ENCODE measurements at places on chromosomes 3 and 15.
A peak's percentile ranks its signal among the peaks of the same experiment; 100 is the strongest.

DNA sequence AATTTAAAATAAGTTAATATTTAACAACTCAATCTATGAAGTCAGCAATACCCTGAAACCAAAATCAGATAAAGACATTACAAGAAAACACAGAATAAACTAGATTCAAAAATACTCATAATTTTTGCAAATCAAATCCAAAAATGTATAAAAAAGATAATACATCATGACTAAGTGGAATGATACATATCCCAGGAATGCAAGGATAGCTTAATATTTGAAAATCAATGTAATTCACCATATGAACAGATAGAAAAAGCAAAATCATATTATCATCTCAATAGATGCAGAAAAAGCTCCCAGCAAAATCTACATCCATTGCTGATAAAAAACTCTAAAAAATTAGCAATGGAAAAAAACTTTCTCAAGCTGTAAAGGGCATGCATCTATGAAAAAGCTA lies 70.5 kb downstream of the SETMAR start:
- DNase-seq = no peak

- DNase-seq = peak; percentile 16
Observed at GRCh38 chr3:196609343-196609775, 30.1 kb upstream of the NRROS start.

GRCh38 chr3:90015688-90016356 lies 908.4 kb downstream of the EPHA3 start:
- no peak for DNase-seq

GRCh38 chr3:18007980-18008379 lies 265.5 kb upstream of the TBC1D5 start:
- peak; percentile 30 for DNase-seq

GRCh38 chr15:67521029-67521782 lies at the start of gene C15orf61:
Gene C15orf61 (plus strand): TSS chr15:67521131. CDS start chr15:67521249, 118 bp downstream.
- DNase-seq = peak; percentile 59

- DNase-seq = no peak
Observed at GRCh38 chr3:82240322-82240721, 478.9 kb upstream of the GBE1 start.

- DNase-seq = peak; percentile 43
Observed at GRCh38 chr15:59691194-59691805, 2.2 kb upstream of the BNIP2 start.

GRCh38 chr3:28386049-28386448 lies 37.4 kb upstream of the AZI2 start:
- no peak for DNase-seq

- DNase-seq = peak; percentile 39
Observed at GRCh38 chr3:64530434-64531049, 157.3 kb downstream of the ADAMTS9 start.

GRCh38 chr3:194029846-194030245 lies 106.1 kb upstream of the HES1 start:
- DNase-seq = no peak

- DNase-seq = peak; percentile 70
Observed at GRCh38 chr15:31236184-31237042, 90.2 kb upstream of the KLF13 start.

GRCh38 chr3:43255662-43256061 lies 30.7 kb upstream of the SNRK start:
- no peak for DNase-seq

DNA sequence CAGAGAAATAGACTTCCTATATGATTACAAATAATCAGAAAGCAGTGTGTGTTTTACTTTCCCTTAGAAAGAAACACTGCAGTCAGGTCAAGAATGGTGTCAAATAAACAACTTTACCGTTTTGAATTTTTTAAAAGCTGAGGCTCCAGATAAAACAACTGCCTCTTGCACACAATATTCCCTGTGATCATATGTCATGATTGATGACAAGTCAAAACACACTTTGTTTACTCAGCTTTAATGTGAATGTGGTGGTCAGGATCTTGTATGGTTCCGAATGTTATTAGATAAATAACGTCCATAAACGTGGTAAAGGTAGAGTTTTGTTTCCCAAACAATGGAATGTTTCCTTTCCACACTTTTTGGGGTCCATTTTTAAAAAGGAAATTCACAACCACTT lies 428.4 kb upstream of the MDFIC2 start:
- DNase-seq = no peak

- no peak for DNase-seq
Observed at GRCh38 chr15:63491116-63491827, 13.1 kb upstream of the USP3 start.

- DNase-seq = no peak
Observed at GRCh38 chr15:98546329-98546728, 102.0 kb upstream of the IGF1R start.

GRCh38 chr15:79027532-79028410 lies 62.8 kb downstream of the RASGRF1 start:
- no peak for DNase-seq

- no peak for DNase-seq
Observed at GRCh38 chr3:151460228-151460627, 633 bp downstream of the IGSF10 start.

GRCh38 chr15:72592097-72592496 lies 62.4 kb upstream of the GOLGA6B start:
- no peak for DNase-seq

GRCh38 chr3:184486614-184487013 lies 75.0 kb upstream of the EPHB3 start:
- DNase-seq = no peak

DNA sequence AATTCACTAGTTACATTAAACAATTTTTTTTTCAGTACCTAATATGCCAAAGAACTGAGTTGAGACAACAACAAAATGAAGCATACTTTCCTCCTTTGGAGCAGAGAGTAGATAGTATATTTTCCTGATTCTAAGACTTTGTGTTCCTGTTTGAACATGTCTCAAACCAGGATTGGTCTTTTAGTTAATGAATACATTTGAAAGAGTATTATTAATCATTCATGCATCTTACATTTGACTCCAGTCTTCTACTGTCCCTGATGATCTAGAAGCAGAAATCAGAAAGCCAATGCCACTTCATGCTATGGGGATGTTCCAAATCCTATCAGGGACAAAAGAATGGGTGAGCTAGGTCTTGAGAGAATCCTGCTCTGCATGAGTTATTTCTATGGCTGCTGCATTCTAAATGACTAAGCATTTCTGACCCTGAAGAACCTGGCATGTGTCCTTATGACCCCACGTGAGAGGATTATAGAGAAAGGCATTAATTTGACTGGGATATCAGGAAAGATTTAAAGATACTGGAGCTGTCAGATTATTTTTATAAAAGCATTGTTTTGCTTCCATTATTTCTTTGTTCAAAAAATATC lies 32.9 kb upstream of the MBNL1 start:
- DNase-seq = peak; percentile 50

DNA sequence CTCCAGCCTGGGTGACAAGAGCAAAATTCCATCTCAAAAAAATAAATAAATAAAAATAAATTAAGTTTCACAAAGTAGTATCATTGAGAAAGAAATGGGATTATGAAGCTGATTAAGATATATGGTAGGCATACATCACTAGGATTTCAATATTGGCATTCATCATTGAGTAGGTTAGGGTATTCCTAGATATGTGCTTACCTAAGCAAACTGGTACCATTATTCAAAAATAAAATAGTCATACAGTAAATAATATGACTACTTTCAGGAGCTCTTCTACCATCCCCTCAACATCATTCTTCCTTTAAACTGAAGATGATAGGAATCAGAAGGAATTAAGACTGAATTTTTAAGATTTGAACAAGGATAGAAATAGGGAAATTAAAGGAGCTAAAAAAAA lies 66.6 kb downstream of the FRMD5 start:
- DNase-seq = no peak

- DNase-seq = no peak
Observed at GRCh38 chr15:81315452-81316175, 8.3 kb downstream of the STARD5 start.

GRCh38 chr3:196994056-196994455 lies 25.4 kb upstream of the PIGZ start:
- DNase-seq = no peak

- no peak for DNase-seq
Observed at GRCh38 chr3:95387242-95388021, 1324.6 kb downstream of the NSUN3 start.

- peak; percentile 25 for DNase-seq
Observed at GRCh38 chr3:120093119-120093910, 932 bp downstream of the GSK3B start.

GRCh38 chr15:53555226-53555625 lies 204.2 kb downstream of the WDR72 start:
- no peak for DNase-seq

- DNase-seq = no peak
Observed at GRCh38 chr15:44584162-44584749, 47.3 kb downstream of the EIF3J start.

GRCh38 chr3:190345027-190345821 lies 23.0 kb upstream of the CLDN1 start:
- DNase-seq = peak; percentile 99

DNA sequence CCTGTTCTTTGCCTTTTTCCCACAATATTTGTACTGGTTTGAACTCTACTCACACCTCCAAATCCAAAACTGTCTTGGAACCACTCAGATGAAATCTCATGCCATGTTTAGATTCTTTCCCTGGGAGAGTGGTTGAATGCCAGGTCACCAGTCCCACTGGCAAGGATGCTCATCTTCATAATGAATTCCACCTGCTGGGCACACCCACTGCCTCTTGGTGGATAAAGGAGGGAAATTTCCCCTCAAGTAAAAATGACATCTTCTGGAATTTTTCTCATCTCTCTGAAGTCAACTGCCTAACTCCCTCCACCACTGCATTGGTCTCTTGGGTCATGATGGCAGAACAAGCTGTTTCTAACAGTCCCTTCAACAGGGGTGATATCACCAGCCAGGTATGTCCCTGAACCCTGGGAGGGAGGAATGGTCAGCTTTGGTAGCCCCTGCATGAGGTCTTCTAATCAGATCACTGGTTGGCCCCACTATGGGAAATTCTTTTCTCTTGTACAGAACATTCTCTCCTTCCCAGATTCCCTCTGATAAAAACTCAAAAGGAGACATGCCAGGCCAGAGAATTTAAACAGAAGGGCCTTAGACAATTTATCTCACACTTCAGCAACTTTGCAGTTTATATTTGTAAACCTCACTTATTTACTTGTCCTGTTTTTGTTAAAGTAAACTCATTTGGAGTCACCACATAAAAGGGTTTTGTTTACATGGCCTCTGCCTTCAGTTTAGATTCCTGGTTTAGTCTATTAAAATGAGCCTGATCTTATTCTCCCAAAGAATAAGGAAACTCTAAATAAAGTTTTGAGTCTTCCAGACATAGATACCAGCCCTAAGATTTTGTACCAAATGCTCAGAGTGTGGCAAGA lies 143.4 kb downstream of the WNT5A start:
- DNase-seq = peak; percentile 33

GRCh38 chr3:153614563-153614962 lies 452.5 kb downstream of the RAP2B start:
- peak; percentile 8 for DNase-seq

- DNase-seq = no peak
Observed at GRCh38 chr3:26350853-26351252, 271.7 kb upstream of the LRRC3B start.

GRCh38 chr3:177973241-177973840 lies 562.9 kb upstream of the KCNMB2 start:
- DNase-seq = peak; percentile 38

- peak; percentile 100 for DNase-seq
Observed at GRCh38 chr3:8443829-8444791, 57.5 kb upstream of the LMCD1 start.

DNA sequence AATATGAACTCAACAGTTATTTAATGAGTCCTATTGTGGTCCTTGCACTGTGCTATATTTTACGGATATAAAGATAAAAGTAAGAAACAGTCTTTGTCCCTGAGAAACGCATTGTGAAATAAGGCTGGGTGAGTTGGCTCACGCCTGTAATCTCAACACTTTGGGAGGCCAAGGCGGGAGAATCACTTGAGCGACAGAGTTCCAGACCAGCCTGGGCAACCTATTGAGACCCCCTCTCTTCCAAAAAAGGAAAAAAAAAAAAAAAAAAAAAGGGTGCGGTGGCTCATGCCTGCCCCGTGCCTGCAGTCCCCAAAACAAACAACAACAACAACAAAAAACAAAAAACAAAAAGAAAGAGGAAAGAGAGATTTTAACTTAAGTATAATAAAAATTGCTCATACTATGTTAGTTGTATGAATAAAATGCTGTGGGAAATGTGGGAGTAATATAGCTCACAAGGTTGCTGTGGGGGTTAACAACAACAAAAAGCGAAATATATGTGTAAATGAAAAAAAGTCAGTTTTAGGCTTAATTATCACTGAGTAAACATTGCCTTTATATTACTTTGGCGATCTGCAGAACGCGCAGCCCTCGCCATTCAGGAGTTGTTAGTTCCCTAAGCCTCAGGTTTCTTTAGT lies 461 bp upstream of the FNDC3B start:
- no peak for DNase-seq

DNA sequence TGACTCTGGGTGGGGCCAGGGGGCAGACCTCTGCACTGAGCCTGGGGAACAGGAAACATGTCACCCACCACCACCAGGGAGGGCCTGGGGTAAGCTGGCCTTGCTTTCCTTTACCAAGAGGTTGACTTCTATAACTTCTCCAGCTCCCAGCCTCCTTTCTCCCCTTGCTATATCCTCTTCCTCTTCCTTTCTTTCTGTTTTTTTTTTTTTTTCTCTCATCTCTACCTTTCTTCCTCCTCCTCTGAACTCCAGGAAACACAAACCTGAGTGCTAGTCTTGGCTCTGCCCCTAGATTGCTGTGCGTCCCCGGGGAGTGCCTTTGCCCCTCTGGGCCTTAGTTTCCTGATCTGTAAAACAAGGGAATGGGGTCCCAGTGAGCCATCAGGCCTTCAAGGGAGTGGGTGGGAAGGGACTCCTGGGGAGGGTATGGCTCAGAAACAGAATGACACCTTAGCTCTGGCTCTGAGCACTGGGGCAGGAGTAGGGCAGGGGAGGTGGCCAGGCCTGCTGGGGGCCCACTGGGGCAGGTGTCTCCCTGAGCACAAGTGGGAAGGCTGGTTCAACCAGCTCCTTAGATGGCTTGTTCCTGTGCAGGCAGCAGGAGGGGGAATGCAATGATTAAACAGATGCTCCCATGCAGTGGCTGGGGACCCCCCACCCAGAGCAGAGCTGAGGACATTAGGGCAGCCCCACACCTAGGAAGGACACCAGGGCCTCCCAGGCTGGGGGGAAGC lies 4.3 kb downstream of the SNX33 start:
- no peak for DNase-seq
